ENCODE measurements at places on chromosomes 5 and 9.

DNA sequence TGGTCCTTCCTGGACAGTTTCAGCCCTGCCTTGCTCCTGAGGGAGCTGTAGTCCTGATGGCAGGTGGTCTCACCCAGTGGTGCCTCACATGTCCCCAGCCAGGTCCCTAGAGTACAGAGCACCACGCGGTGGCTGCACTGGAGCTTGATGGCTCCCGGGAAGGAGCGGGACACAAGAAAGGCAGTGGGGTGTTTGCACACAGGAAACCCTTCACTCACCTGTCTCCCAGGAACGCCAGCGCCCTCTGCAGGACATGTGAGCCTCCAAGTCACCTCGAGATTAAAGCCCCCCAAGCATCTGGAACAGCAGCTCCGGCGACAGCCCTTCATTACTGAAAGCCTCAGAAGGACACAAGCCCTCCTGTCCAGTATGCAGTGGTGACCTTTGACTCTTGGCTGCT, 19.9 kb upstream of the TMEM250 start:
- DNase-seq: peak; percentile 17

DNA sequence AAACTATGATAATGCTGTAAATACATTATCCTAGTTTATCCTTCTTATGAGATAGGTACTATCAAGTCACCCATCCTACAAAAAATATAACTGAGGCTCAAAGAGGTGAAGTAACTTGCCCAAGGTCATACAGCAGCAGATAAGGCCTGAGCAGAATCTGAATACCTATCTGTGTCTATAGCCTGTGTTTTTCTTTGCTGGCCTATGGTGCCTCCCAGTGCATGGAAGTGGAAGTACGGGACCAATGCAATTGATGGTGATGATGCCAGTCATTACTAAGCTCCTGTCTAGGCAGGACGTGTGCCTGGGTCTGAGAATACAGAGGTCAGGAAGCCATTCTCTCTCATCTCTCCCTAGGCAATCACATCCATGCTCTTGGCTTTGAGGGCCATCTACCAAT, 67.8 kb downstream of the FAT2 start:
- no peak for DNase-seq

GRCh38 chr5:138663561-138663960, 88.4 kb upstream of the HSPA9 start:
- DNase-seq: no peak

DNA sequence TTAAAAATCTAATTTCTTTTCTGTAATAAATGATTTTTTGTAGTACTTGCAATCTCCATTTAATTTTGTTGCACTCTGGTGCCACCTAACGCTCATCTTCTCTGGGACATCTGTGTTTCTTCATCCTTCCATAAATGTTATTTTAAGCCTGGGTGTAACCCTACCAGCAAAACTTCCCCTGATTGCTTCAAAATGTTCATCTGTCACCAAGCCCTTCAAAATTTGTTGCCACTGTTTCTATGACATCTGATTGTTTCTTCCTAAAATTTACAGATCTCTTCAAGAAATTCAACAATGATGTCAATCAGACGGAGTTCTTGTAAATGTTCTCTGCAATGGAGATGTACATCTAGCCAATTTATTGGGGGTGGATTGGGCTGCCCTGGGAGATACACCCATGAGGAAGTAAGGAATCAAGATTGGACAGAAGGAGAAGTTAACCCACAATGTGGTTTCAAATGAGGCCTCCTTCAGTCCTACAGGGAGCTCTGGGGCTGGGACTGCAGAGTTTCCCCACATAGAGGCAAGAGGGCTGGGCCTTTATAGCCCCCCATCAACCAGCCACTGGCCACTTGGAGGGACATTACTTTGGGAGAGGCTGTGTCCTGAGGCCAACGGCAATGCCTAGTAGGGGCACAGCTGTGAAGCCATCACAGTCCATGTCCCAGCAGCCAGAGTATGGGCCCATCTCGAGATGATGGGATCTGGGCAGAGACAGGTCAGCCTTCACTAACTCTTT, 23.3 kb downstream of the MCTP1 start:
- DNase-seq: no peak

All from T follicular helper cell (primary cell).